Prostate gland (tissue), 2 donors: ENCODE measurements at places on chromosomes 2 and 18. TPM values are rescaled to one million over a fixed set of nuclear protein-coding genes. Genes with fewer than 3 reads are reported as not detected.
A peak's percentile ranks its signal among the peaks of the same experiment; 100 is the strongest.

The CFAP65 gene
- total RNA-seq, result 4.4 TPM

The STAT4 gene
- total RNA-seq, result 0.41 TPM

The ODC1 gene
- 261 TPM for total RNA-seq

The VWA3B gene
- total RNA-seq, result 4.0 TPM

The RESP18 gene
- not detected for total RNA-seq

The EFEMP1 gene
- 46.3 TPM for total RNA-seq

The SIGLEC15 gene
- 0.91 TPM for total RNA-seq

The WDSUB1 gene
- 10.4 TPM for total RNA-seq

The CTLA4 gene
- 0.73 TPM for total RNA-seq

DNA sequence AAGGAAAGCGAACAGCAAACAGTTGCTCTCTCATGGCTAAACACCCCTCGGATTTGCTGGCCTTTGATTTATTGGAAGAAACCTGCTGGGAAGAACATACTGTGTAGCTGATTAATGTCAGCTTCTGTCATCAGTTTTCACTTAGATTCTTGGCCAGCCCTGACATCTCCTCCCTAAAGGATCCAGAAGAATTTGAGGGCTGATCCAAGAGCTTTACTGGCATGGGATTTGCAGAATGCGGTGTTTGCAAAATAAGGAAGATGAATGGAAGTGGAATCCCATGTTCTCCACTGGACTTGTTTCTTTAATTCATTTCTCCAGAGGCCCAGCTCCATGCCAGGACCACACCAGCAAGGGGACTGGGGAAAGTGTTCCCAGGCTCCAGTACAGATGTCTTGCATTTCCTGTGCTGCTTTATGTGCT, 80.5 kb downstream of the RDH14 start:
- H3K4me1 ChIP-seq, result no peaks in the 10 kb centered on the region
- H3K27ac ChIP-seq, result no peak overlapping the region
- no peaks in the 10 kb centered on the region for H3K36me3 ChIP-seq
- no peak for DNase-seq
- H3K27me3 ChIP-seq, result no peaks in the 10 kb centered on the region

DNA sequence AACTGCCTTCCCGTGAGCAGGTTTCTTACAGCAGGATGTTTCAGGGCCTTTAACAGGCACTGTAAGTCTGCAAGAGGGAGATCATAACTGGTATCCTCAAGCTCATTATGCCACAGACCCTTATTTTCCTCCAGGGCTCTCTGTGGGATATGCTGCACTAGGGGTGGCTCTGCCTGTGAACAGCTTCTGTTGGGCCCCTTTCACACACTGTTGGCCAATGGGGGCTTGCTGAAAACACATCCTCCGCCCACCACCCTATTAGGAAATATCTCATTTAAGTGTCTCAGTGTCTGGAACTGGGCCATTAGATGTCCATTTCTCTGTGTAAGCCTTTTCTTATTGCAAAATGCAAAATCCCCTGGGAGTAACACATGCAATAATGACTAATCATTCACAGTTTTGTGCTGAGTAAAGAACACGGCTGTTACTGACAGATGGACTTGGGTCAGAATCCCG, 414.3 kb upstream of the HS6ST1 start:
- H3K4me1 ChIP-seq, result peaks cover 6% of the 10 kb centered on the region
- H3K4me3 ChIP-seq, result no peak overlapping the region
- H3K27ac ChIP-seq, result no peak overlapping the region
- H3K27me3 ChIP-seq, result no peaks in the 10 kb centered on the region
- no peaks in the 10 kb centered on the region for H3K36me3 ChIP-seq
- no peak for DNase-seq

- DNase-seq, result no peak
- H3K36me3 ChIP-seq, result no peaks in the 10 kb centered on the region
- no peak overlapping the region for H3K4me3 ChIP-seq
- H3K27ac ChIP-seq, result no peak overlapping the region
These were observed 211.1 kb upstream of the GALNT5 start for GRCh38 chr2:157046396-157046795.

GRCh38 chr2:2703172-2703571, 372.1 kb upstream of the MYT1L start:
- H3K27ac ChIP-seq, result no peak overlapping the region
- no peaks in the 10 kb centered on the region for H3K4me1 ChIP-seq
- H3K27me3 ChIP-seq, result no peaks in the 10 kb centered on the region
- no peaks in the 10 kb centered on the region for H3K36me3 ChIP-seq
- H3K4me3 ChIP-seq, result no peak overlapping the region
- no peak for DNase-seq

DNA sequence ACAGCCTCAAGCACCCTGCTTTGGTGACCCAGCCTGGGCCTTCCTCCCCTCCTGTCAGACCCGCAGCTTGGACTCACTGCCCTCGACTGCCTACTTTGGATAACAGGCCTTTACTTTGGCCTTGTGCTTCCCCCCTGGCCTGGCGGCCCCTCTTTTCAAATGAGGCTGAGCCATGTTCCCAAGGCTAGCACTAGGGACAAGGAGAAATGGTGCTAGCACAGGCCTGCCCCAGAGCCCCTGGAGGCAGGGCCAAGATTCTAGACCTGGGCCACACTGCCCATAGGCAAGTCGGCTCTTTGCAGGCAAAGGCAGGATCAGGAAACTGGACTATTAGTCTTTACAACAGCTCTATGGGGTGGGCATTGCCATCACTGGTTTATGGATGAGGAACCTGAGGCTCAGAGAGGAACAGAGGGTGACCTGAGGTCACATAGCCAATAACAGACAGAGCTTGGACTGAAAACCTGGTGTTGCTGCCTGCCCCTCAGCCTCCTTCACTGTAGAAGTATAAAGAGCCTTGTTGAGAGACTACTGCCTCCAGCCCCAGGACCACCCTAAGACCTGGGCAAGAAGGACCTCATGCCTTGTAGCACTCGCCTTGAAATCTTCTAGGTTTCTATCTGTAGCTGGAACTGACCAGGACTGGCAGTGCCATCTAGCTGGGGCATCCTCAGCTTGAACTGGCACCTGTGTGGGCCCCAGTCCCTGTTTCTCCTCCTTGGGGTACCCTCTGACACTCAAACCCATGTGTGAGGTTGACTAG, 266.3 kb downstream of the DYSF start:
- no peaks in the 10 kb centered on the region for H3K36me3 ChIP-seq
- no peaks in the 10 kb centered on the region for H3K4me1 ChIP-seq
- DNase-seq, result no peak
- H3K27ac ChIP-seq, result no peak overlapping the region
- H3K27me3 ChIP-seq, result no peaks in the 10 kb centered on the region

GRCh38 chr2:210562502-210563080, 6.2 kb downstream of the CPS1 start:
- H3K27me3 ChIP-seq, result no peaks in the 10 kb centered on the region
- no peak for DNase-seq
- H3K36me3 ChIP-seq, result no peaks in the 10 kb centered on the region
- no peak overlapping the region for H3K4me3 ChIP-seq

DNA sequence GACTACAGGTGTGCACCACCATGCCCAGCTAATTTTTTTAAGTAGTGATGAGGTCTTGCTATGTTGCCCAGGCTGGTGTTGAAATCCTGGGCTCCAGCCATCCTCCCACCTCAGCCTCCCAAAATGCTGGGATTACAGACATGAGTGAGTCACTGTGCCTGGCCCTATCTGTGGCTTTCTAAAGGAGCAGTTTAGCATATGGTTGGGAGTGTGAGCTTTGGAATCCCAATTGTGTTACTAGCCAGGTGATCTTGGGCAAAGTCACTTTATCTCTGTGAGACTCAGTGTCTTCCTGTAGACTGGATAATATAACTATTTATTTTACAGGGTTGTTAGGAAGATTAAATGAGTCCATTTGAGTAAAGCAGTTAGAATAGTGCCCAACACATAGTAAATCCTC, 19.8 kb upstream of the SMAD4 start:
- no peaks in the 10 kb centered on the region for H3K4me1 ChIP-seq
- H3K36me3 ChIP-seq, result no peaks in the 10 kb centered on the region
- H3K27ac ChIP-seq, result no peak overlapping the region
- no peak for DNase-seq
- H3K4me3 ChIP-seq, result no peak overlapping the region

DNA sequence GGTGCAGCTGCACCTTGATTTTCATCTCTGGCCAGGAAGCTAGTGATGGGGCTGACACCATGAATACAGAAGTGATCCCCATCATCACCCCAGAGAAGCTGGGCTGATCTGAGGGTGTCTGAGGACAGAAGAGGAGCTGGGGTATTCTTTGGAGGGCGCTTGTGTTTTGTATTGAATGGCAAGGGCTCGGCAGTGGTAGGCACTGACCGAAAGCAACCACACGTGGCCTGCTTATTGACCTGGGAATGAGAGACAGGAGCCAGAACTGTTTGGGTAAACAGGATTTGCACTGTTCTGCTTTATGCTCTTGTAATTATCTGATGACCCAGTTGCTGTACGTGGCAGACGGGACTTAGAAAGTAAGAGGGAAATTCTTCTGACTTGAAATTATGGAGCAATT, 62.6 kb upstream of the RPL31 start:
- H3K4me1 ChIP-seq, result no peaks in the 10 kb centered on the region
- H3K27me3 ChIP-seq, result no peaks in the 10 kb centered on the region
- H3K27ac ChIP-seq, result no peak overlapping the region
- no peaks in the 10 kb centered on the region for H3K36me3 ChIP-seq
- no peak overlapping the region for H3K4me3 ChIP-seq
- no peak for DNase-seq

- no peaks in the 10 kb centered on the region for H3K4me1 ChIP-seq
- no peaks in the 10 kb centered on the region for H3K36me3 ChIP-seq
- no peak for DNase-seq
- H3K27me3 ChIP-seq, result no peaks in the 10 kb centered on the region
- H3K4me3 ChIP-seq, result no peak overlapping the region
These were observed 352.0 kb downstream of the ARHGAP15 start for GRCh38 chr2:143481237-143481623.

- H3K36me3 ChIP-seq, result no peaks in the 10 kb centered on the region
- no peaks in the 10 kb centered on the region for H3K27me3 ChIP-seq
- peak; percentile 84 for DNase-seq
- H3K4me1 ChIP-seq, result no peaks in the 10 kb centered on the region
- peak overlapping the region; percentile 52 for H3K27ac ChIP-seq
These were observed 403 bp upstream of the CLUL1 start for GRCh38 chr18:596288-596881.

GRCh38 chr2:220445429-220446105, 818.1 kb downstream of the SLC4A3 start:
- H3K27me3 ChIP-seq, result no peaks in the 10 kb centered on the region
- H3K27ac ChIP-seq, result no peak overlapping the region
- no peaks in the 10 kb centered on the region for H3K36me3 ChIP-seq
- no peaks in the 10 kb centered on the region for H3K4me1 ChIP-seq
- no peak overlapping the region for H3K4me3 ChIP-seq

DNA sequence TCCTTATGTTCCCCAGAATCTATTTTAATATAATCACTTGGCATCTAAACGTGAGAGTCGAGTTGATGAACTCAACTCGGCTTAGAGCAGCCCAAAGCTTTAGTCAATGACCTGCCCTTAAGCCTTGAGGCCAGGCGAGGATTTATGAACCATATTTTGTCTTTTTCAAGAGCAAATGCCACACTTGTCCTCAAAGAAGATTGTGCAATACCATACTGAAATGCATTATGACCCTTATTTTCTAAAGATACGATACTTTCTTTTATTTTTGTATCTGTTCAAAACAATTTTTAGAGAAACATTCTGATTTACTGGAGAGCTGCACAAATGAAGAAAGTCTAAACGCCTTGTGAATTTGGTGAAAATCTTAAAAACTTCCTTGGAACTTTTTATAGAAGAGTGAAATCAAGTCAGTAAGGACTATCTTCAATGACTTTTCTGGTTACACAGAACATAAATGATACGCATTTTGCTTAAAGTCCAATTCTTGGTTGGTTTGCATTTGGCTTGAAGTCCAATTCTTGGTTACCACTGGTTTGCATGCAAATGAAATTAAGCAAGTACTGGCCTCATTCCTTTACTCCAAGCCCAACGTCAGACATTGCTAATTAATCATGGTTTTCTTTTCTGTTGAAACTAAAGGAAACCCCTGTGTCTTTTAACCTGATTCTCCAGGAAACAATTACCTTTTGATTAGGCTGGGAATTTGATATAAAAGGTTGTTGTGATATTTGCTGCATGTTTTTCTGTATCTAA, 105.8 kb upstream of the CAVIN2 start:
- H3K27ac ChIP-seq, result no peak overlapping the region
- no peak overlapping the region for H3K4me3 ChIP-seq
- no peaks in the 10 kb centered on the region for H3K4me1 ChIP-seq

DNA sequence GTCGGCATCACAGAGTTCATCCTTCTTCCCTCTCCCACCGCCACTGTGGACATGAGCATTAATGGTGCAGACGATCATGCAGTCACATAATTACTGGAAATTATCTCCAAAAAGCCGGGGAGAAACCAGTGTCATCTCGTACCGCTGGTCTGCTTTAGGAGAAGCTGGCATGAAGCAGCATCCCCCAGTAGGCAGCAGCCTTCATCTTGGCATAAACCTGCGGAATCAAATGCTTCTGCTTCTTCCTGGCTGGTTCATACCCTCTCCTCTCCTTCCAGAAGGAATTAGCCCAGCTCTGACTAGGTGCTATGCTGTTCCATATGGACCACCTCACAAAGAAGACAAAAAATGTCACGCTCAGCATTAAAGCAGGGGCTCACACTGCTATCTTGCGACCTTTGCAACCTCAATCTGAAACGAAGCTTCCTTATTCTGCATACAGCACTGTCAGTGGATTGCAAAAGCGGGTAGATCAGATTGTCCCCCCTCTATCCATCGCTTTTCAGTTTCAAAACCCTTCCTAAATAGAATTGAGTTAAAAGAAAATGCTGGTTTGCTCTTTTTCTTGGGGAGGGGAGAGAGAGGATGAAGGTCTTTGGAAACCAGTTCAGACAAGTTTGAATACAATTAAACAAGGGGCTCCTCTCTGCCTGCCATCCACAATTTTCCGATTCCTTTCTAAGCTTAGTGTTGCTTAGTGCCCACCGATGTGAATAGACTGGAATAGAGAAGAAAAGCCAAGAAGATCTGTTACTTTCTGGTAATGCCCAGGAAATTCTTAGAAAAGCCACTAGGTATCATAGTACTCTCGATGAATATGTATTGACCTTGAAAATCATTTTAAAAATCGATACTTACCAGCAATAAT, 212.1 kb upstream of the ZNF521 start:
- DNase-seq, result no peak
- H3K27ac ChIP-seq, result no peak overlapping the region
- no peak overlapping the region for H3K4me3 ChIP-seq
- no peaks in the 10 kb centered on the region for H3K36me3 ChIP-seq

GRCh38 chr2:40395169-40396073, 56.5 kb downstream of the SLC8A1 start:
- no peak for DNase-seq
- H3K36me3 ChIP-seq, result no peaks in the 10 kb centered on the region
- no peak overlapping the region for H3K27ac ChIP-seq
- H3K4me3 ChIP-seq, result no peak overlapping the region
- no peaks in the 10 kb centered on the region for H3K4me1 ChIP-seq

DNA sequence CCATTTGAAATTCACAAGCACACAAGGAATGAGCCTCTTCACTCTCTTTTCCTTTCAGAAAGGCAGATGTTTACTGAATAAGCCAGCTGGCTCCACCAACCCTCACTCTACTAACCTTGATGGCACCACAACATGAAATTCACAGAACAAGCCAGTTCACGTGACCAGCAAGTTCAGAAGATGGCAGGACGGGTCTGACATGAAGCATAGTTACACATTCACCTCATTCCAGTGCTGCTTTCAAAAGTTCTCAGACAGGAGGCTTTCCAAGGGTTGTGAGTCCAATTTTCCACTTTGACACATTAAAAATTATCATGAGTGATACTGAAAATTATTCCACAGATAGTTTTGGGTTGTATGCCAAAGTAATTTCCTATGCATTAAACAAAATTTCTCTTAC, 74.2 kb upstream of the MBOAT2 start:
- no peak overlapping the region for H3K4me3 ChIP-seq
- H3K4me1 ChIP-seq, result no peaks in the 10 kb centered on the region
- H3K36me3 ChIP-seq, result no peaks in the 10 kb centered on the region
- no peak for DNase-seq
- no peaks in the 10 kb centered on the region for H3K27me3 ChIP-seq
